Endothelial cell (in vitro differentiated cells): ENCODE measurements at places on chromosomes 5 and 9. TPM values are rescaled to one million over a fixed set of nuclear protein-coding genes. Genes with fewer than 3 reads are reported as not detected.

- H3K4me1 ChIP-seq: no peaks in the 10 kb centered on the region
- H3K27ac ChIP-seq: no peak overlapping the region
- no peak overlapping the region for H3K4me3 ChIP-seq
These were observed 175.6 kb downstream of the TMEM161B start for GRCh38 chr5:88092958-88093605.

DNA sequence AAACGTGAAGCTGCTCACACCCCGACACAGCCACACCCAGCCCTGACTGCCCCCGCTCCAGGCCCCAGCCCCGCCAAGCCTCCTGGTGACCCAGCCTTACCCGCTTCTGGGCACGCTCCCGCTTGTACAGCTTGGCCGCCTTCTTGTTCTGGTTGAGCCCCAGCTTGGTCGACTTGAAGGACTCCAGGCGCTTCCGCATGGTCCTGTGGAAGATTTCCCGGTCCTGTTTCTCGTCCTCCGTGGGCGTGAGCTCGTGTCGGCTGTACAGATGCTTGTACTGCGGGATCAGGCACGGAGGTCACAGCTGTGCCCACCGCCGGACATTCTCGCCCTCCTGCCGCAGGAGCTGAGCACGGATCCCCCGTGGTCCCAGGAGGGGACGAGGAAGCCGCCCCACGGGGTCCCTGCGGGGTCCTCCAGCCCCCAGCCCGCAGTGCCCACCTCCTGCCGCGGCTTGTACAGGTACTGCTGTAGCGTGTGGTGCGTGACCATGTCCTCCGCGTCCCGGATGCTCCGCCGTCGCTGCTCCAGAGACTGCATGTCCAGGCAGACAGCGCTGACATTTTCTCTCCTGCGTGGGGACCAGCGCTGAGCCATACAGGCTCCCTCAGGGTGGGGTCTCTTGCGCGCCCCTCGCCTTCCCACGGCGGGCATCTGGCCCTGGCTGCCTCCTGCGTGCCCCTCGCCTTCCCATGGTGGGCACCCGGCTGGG is 33.3 kb downstream of the EXOC3 start:
- no peak overlapping the region for H3K27ac ChIP-seq
- peaks cover 6% of the 10 kb centered on the region for H3K4me1 ChIP-seq
- no peak overlapping the region for H3K4me3 ChIP-seq
- H3K36me3 ChIP-seq: peaks cover 4% of the 10 kb centered on the region
- no peak for DNase-seq

The NUTM2G gene
- total RNA-seq: not detected

- H3K4me3 ChIP-seq: no peak overlapping the region
- H3K4me1 ChIP-seq: peaks cover 7% of the 10 kb centered on the region
- no peaks in the 10 kb centered on the region for H3K36me3 ChIP-seq
- H3K27me3 ChIP-seq: no peaks in the 10 kb centered on the region
- no peak for DNase-seq
These were observed 47.4 kb upstream of the TNFSF15 start for GRCh38 chr9:114853071-114853855.

DNA sequence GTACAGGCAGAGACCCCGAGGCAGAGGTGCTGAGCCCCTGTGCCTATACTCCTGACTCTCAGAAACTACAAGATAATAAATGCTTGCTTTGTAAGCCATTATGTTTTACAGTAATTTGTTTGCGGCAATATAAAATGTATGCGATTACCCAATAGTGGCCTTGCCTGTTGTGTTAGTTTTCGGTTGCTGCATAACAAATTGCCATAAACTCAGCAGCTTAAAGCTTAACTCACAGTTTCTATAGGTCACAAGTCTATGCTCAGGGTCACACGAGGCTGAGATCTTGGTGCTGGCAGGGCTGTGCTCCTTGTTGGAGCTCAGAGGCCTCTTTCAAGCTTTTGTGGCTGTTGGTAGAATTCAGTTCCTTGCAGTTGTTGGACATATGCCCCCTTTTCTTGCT is 114.8 kb downstream of the COL23A1 start:
- H3K27me3 ChIP-seq: no peaks in the 10 kb centered on the region
- peaks cover 4% of the 10 kb centered on the region for H3K36me3 ChIP-seq
- H3K4me1 ChIP-seq: peaks cover 19% of the 10 kb centered on the region
- no peak for DNase-seq
- H3K27ac ChIP-seq: no peak overlapping the region

DNA sequence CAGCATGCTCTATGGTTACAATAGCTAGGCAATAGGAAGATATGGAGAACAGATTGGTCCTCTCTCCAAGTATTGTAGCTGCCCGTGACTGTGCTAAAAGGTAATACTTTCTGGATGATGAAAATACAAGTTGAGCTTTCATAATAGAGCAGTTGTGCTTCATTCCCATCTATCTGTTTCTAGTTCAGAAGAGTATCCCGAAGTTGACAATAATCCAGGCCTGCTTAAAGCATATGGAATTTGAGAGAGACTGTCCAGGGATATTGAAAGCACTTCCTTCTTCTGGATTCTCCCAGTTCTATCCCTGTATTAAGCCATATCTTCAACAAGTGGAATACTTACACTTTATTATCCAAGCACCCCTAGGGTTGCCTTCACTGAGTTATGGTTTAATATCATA is 350.4 kb downstream of the EFNA5 start:
- DNase-seq: no peak
- peaks cover 23% of the 10 kb centered on the region for H3K4me1 ChIP-seq
- no peak overlapping the region for H3K27ac ChIP-seq
- H3K4me3 ChIP-seq: no peak overlapping the region

GRCh38 chr9:89207026-89207425 is 28.4 kb upstream of the SHC3 start:
- no peak for DNase-seq
- H3K36me3 ChIP-seq: no peaks in the 10 kb centered on the region
- H3K27me3 ChIP-seq: peaks cover 2% of the 10 kb centered on the region

The SEC24A gene
- total RNA-seq: 17.6 TPM

The S1PR3 gene
- 18.3 TPM for total RNA-seq

DNA sequence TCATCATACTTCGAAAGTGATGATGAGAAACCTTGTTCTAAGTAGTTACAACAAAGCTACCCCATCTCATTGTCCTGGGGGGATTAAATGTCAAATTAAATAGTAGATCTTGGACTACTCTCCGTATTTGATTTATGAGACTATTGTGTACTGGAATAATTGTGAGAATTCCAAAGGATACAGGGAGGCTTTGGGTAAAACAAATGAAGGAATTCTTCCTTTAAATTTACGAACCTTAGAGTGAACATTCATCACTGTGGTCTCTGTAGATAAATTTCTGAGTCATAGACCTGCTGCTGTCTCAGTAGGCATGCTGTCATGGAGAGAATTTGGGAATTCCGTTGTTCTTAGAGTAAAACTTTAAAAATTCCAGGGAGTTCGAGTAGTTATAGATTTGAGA is 836.2 kb downstream of the DNAH5 start:
- H3K36me3 ChIP-seq: no peaks in the 10 kb centered on the region
- no peaks in the 10 kb centered on the region for H3K27me3 ChIP-seq
- no peak overlapping the region for H3K4me3 ChIP-seq
- H3K27ac ChIP-seq: no peak overlapping the region
- no peaks in the 10 kb centered on the region for H3K4me1 ChIP-seq
- no peak for DNase-seq

GRCh38 chr9:127067603-127068220 is 54.7 kb downstream of the ANGPTL2 start:
- no peaks in the 10 kb centered on the region for H3K27me3 ChIP-seq
- H3K4me1 ChIP-seq: peaks cover 7% of the 10 kb centered on the region
- H3K36me3 ChIP-seq: peaks cover 9% of the 10 kb centered on the region
- DNase-seq: no peak
- no peak overlapping the region for H3K27ac ChIP-seq

DNA sequence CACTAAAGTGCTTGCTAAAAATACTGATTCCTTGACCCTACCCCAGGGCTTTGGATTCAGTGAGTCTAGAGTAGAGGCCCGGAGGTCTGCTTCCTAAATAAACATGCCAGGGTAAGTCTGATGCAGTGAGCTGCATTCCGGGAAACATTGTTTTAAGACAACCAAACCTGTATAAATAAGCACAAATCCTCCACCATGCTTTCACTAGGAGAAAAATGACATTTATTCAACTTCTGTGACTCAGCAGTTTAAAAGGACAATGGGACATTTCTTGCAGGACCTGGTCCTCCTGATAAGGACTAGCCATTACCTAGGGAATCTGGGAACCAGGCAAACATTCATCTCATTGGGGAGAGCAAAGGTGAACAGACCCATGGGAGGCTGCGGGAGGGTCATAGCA is 335.3 kb downstream of the MLLT3 start:
- no peaks in the 10 kb centered on the region for H3K27me3 ChIP-seq
- peaks cover 5% of the 10 kb centered on the region for H3K4me1 ChIP-seq
- DNase-seq: no peak
- peaks cover 4% of the 10 kb centered on the region for H3K36me3 ChIP-seq
- H3K27ac ChIP-seq: peak overlapping the region; percentile 28

- H3K27ac ChIP-seq: no peak overlapping the region
- peaks cover 49% of the 10 kb centered on the region for H3K36me3 ChIP-seq
- peak overlapping the region; percentile 67 for H3K4me3 ChIP-seq
- no peaks in the 10 kb centered on the region for H3K27me3 ChIP-seq
- H3K4me1 ChIP-seq: peaks cover 4% of the 10 kb centered on the region
- DNase-seq: no peak
These were observed 8.3 kb downstream of the ZNF483 start for GRCh38 chr9:111533099-111533790.

DNA sequence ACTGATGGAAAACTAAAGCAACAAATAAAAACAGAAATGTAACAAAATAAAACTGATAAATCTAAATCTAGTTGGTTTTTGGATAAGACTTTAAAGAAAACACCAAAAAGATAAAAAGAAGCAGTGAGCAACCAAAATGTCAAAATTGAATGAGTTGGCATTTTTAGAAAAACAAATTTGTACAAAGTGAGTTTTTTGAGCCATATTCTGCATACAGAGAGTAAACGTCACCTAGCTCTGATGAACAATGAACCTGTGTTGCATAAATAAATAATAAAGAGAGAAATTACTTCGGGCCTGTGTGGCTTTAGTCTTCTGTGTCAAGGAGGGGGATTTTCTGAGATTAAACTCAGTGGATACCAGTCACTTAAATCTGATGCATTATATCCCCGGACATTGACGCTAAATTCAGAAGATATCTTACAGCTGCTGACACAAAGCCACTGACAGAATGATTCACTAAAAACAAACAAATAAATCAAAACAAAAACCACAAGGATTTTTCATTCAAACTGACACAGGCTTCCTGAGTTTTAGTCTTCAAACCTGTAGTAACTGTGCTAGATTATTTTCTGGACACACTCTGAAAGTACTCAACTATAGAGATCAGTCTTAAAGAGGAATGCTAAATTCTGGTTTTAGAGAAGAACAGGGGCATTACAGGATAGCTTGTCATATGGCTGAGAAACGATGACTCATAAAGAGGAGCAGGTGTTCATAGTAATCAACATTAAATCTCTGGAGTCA is 403.5 kb upstream of the ST8SIA4 start:
- no peaks in the 10 kb centered on the region for H3K27me3 ChIP-seq
- H3K36me3 ChIP-seq: no peaks in the 10 kb centered on the region
- no peak overlapping the region for H3K4me3 ChIP-seq
- no peak overlapping the region for H3K27ac ChIP-seq
- DNase-seq: no peak
- no peaks in the 10 kb centered on the region for H3K4me1 ChIP-seq

- H3K4me1 ChIP-seq: no peaks in the 10 kb centered on the region
- H3K27ac ChIP-seq: no peak overlapping the region
- H3K27me3 ChIP-seq: peaks cover 10% of the 10 kb centered on the region
- DNase-seq: no peak
- H3K36me3 ChIP-seq: no peaks in the 10 kb centered on the region
- H3K4me3 ChIP-seq: no peak overlapping the region
These were observed 562.8 kb downstream of the BNC2 start for GRCh38 chr9:16307626-16308195.

GRCh38 chr5:176743868-176744583 is 66.3 kb upstream of the UNC5A start:
- no peak overlapping the region for H3K4me3 ChIP-seq
- no peak overlapping the region for H3K27ac ChIP-seq
- peak; percentile 2 for DNase-seq
- peaks cover 24% of the 10 kb centered on the region for H3K27me3 ChIP-seq

DNA sequence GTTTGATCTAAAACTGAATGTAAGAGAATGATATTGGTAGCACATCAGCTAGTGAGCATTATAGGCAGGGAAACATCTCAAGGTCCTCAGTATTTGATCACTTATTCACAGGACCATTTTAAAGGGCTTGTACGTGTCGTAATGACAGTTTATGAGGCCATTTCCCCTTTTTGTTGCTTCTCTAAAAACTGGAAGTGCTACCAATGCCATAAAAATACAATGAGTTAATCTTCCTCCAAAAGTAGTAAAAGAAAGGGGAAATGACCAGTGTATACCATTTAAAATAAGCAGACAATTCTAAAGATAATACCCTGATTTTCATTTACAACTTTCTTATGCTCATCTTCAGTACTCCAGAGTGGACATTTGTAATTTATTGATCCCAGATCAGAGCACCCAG is 285.8 kb upstream of the PCSK5 start:
- H3K27ac ChIP-seq: no peak overlapping the region
- H3K27me3 ChIP-seq: no peaks in the 10 kb centered on the region
- no peaks in the 10 kb centered on the region for H3K36me3 ChIP-seq
- H3K4me3 ChIP-seq: no peak overlapping the region

GRCh38 chr9:21919377-21920362 is 74.5 kb downstream of the CDKN2A start:
- H3K36me3 ChIP-seq: no peaks in the 10 kb centered on the region
- H3K27me3 ChIP-seq: no peaks in the 10 kb centered on the region
- no peak for DNase-seq
- no peak overlapping the region for H3K27ac ChIP-seq
- H3K4me1 ChIP-seq: peaks cover 8% of the 10 kb centered on the region
- H3K4me3 ChIP-seq: no peak overlapping the region
